Activated CD4-positive, alpha-beta T cell treated with anti-CD3 and anti-CD28 coated beads for 24 hours (primary cell): ENCODE measurements at places on chromosomes 11 and 22.

DNA sequence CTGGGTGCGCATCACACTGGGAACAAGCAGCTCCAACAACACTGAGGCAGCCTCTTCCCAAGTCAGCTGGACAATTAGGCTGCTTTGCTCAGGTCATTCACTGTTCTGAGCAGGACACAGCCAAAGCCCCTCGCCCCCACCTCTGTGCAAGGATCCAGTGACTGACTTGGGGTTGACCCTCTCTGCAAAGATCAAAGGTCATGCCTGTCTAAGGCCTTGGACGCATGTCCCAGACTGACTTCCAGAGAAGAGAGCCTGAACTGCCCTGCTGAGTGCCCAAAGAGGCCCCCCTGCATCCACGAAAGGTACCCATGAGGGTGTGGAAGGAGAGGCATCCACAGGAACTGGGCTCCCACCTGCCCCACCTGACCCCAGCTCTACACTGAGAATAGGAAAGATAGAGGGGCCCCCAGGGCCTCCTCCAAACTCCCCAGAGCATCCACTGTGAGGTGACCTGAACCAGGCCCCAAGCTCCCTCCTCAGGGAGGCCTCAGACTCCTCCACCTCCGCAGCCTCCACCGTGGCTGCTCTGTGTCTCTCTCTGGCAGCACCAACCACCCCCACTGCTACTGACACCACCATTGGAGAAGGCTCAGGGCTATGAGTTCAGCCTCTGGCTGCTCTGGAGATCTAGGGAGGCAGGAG, 53.5 kb downstream of the IGLL5 start:
- no peak for DNase-seq

GRCh38 chr22:31271485-31271884, 20.8 kb downstream of the PIK3IP1 start:
- no peak for DNase-seq

DNA sequence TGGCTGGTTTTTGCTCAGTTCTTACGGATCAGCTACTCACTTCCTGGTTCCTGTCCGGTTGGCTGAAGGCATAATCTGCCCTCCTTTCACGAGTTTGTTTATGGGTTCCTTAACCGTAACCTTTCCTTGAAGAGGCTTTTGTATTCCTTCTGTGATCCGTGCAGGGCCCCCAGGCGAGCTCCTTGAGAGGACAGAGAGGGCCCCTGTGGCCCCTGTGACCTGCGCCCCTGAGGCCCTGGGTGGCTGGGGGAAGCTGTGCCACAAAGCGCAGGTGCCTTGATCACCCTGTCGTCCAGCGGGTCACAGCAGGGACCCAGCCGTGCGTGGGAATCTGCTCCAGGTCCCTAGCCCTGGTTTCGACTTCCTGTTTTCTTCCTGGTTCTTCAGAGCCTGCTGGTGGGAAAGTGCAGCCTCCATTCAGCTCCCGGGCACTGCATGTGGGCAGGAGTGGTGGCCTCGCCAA, 27.8 kb upstream of the FADD start:
- no peak for DNase-seq

DNA sequence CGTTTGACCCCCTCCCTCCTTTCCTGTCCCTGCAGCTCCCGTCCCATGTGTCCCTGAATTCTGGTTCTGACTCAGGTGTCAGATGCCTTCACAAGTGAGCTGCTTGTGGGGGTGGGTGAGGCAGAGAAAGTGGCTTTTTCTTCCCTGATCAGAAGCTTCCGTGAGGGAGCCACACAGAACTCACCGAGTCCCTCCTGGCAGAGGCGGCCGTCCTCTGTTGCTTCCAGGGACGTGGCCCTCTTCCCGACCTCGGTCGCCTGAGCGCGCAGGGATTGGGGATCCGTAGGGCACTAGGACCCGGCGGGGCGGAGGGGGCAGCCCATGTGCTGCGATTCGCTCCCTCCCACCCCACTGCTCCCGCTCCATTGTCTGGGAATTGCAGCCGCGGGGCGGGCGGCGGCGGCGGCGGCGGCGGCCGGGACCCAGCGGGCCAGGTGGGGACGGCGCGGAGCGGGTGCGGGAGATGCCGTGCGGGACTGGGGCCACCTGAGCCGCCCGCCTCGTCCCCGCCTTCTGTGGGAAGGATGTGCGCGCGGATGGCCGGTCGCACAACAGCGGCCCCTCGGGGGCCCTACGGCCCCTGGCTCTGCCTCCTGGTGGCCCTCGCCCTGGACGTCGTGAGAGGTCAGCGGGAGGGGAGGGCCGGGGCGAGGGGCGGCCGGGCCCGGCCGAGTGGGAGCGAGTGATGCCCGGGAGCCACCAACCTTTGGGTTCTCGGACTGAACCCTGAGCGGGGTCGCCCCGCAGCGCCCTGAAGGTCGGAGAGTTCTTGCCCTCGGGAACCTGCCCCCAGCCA, at the start of gene TMEM132A:
Gene TMEM132A (plus strand): TSS at position 351 of the 796 bp plus-strand sequence. CDS start 174 bp downstream, at position 525.
- DNase-seq = no peak

GRCh38 chr11:63763496-63764339, 4.9 kb downstream of the ZFTA start:
- no peak for DNase-seq

DNA sequence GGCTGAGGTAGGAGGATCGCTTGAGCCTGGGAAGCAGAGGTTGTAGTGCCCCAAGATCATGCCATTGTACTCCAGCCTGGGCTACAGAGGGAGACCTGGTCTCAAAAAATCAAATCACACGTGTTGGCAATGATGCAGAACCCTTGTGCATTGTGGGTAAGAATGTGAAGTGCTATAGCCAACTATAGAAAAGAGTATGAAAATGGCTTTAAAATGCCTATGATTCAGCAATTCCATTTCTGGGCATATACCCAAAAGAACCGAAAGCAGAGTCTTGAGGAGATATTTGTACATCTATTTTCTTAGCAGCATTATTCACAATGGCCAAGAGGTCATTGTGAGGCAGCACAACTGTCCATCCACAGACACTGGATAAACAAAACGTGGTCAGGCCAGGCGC, 2.6 kb upstream of the FADS3 start:
- no peak for DNase-seq

DNA sequence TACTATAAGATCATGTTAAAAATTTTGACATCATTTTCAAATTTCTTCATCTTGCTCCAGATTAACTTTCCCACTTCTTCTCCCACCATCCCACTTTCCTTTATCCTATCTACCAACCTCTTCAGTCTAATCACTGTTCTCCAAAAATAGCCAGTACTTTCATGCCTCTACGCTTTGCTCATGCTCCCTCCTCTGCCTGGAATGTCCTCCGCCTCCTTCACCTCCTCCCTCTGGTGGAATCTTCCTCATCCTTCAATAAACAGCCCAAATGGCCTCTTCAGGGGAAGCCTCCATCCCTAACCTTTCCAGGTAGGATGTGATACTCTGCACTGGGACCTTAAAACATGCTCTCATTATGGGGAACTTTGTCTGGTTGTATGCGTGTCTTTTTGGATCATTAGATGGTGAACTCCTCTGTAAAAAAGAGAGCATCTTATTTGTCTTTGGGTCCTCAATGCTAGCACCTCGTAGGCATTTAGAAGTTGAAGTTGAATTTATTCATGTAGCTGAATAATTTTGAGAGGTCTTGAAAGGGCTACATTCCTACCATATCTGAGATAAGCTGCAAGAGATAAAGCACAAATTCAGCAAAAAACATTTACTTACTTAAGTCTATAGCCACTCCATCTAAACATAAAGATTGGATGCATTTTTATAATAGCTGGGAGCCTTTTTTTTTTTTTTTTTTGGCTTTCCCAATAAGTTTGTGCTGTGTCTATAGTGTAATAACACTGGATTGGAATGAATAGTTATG, 8.0 kb upstream of the CSRP3 start:
- no peak for DNase-seq

DNA sequence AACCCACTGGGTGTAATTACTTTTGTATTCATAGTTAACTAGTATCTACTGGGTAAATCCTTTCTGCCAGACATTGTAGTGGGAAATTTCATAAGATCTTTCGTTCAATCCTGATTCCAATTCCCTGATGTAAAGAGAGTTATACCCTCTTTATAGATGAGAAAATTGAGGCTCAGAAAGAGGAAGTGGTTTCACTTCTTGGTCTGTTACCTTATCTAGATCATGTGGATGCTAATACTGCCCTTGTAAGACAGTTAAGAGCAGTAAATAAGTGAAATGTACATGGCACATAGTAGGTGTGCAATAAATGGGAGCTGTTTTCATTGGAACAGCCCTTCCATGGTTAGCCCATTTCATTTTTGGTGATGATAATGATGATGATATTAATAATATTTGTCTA, 46.7 kb downstream of the TIMP3 start:
- DNase-seq = no peak

DNA sequence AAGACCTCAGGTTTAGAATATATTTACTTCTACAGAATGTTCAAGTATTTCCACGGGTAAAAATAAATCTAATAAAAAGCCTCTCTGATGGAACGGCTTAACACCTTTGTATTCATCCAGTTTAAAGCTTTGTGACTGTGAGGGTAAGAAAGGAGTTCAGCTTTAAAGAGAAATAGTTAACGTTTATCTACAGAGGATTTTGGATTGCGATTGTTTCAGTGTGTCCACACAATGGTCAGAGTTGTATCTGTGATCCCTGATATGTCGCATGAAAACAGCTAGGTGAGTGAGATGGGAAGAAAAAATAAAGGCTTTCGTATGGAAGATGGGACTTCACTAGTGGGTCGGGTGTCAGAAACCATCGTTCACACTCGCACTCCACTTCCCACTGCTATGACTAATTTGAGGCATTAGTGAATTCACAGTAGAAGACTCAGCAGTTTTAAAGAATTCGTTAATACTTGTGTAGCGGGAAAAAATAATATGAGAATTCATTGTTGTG, 1.6 kb downstream of the APLP2 start:
- no peak for DNase-seq

DNA sequence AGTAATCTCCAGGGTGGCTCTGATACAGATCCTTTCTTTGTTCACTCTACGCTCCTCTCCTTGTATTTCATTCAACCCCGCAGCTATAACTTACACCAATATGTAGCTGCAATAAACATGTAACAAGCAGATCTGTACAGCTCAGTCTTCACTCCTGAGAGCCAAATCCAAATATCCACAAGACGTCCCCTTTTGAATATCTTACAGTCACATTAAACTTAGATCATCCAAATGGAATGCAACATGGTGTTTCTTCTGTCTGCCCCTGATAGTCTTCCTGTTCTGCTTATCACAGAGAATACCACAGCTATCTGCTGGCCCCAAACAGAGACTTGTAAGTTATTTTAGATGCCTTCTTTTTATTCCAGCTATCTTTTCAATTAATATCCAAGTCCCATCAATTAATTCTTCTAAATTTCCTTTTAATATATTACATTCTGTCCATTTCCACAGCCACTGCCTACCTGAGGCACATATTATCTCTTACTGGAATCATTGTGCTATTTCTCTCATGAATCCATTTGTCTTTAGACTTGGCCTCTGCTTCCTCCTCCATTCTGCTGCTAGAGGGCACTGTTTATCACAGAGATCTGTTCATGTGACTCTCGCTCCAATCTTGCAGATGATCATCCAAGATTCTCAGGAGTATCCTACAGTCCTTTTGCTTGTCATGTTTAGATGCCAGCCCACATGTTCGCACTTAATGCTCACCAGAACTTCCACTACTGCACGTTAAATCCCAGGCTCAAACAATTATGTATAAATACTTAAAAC, 908.6 kb downstream of the NTM start:
- DNase-seq = no peak

- DNase-seq = no peak
Measured at GRCh38 chr22:30279046-30279788, 10.1 kb downstream of the CASTOR1 start.

DNA sequence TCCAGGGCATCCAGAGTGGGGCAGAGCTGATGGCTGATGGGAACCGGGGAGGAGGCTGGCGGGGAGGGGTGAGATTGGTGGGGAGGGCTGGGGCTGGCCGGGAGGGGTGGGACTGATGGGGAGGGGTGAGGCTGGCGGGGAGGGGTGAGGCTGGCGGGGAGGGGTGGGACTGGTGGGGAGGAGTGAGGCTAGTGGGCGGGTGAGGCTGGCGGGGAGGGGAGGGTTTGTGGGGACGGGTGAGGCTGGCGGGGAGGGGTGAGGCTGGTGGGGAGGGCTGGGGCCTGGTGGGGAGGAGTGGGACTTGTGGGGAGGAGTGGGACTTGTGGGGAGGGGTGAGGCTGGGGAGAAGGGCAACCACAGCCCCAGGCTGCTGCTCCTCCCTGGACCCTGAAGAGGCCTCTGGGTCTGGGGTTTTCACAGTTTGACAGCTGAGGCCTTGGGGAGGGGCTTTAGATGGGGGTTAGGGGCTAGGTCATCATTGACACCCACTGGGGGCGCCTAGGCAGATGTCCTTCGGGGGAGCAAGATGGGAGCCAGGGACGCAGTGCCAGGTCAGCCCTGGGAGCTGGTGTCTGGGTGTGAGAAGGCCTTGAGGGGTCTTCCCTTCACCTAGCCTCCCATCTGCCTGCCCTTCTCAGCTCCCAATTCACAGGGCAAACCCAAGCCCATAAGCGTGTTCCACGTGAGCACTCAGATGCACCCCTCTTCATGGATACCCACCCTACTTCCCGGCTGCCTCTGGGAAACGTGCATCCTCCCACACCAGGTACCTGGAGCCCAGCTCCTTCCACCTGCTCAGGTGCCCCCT, 26.7 kb downstream of the PARVG start:
- no peak for DNase-seq

DNA sequence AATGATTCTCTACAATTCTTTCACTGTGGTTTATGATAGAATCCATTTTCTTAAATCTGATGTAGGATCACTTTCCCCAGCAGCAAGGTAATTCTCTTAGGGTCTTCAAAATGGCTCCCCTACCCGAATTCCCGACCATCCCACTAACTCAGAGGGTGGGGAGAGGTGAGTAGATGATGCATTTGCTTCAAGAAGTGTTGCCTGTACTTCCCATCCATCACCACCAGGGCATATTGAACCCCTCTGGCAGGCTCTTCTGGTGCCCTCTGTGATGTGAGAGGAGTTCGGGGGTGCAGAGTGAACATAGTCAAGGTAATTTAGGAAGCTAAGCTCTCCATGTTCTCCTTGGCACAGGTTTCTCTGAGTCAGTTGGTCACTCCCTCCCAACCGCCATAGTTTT, 52.3 kb downstream of the ZNRF3 start:
- DNase-seq = no peak

DNA sequence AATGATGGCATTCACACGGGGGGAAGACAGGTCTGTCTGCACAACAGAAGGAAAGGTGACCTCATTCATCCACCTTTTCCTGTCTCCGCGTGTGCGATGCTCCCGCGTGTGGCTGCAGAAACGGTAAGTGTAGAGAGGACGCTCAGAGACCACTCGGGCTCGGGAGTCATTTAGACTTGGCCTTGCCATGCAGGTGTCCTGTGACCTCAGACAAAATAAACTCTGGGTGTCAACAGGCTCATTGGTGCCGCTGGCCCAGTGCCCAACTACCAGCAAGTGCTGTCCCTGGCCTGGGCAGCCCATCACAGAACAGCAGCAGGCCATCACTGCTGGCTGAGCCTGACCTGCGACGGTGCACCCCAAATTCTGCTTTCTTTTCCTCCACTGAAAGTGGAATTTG, 48.1 kb upstream of the ARFGAP3 start:
- no peak for DNase-seq
